Urinary bladder (tissue), 4 donors: ENCODE measurements at places on chromosomes 13 and 19. TPM values are rescaled to one million over a fixed set of nuclear protein-coding genes. Genes with fewer than 3 reads are reported as not detected.

DNA sequence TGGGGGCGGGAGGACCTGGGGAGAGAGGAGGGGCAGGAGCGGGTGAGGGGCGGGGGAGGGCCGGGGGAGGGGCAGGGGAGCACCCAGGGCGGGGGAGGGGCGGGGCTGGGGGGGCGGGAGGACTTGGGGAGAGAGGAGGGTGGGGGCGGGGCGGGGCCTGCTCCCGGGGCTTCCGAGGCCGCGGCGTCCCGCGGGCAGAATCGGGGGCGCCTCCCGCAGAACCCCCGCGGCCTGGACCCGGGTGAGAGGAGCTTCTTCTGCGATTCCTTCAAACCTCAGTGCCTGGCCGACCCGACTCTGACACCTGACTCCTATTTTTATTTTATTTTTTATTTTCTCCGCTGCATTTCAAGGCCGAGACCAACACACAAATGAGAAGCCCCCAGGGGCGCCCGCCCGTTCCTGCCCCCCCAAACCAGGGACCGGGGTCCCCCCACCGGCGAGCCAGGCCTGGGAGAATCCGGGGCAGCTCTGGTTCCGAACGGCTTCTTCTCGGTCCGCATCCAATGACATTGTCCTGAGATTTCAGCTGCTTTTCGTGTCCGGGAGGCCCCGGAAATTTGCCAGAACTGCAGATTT lies 470 bp upstream of the GRTP1 start:
- no peak for DNase-seq

- no peak for DNase-seq
Measured at GRCh38 chr13:22369840-22370239, 699.0 kb downstream of the FGF9 start.

- no peak for DNase-seq
Measured at GRCh38 chr19:1173159-1173844, 766 bp downstream of the SBNO2 start.

GRCh38 chr19:48636859-48637448 lies at the start of gene DBP:
DBP (minus strand) TSS chr19:48637379; CDS start chr19:48636994, 385 bp downstream.
- DNase-seq, result no peak

GRCh38 chr13:24250376-24251057 lies 58.9 kb upstream of the C1QTNF9 start:
- DNase-seq, result no peak

- DNase-seq, result no peak
Measured at GRCh38 chr13:76684336-76684735, 201.9 kb downstream of the KCTD12 start.

DNA sequence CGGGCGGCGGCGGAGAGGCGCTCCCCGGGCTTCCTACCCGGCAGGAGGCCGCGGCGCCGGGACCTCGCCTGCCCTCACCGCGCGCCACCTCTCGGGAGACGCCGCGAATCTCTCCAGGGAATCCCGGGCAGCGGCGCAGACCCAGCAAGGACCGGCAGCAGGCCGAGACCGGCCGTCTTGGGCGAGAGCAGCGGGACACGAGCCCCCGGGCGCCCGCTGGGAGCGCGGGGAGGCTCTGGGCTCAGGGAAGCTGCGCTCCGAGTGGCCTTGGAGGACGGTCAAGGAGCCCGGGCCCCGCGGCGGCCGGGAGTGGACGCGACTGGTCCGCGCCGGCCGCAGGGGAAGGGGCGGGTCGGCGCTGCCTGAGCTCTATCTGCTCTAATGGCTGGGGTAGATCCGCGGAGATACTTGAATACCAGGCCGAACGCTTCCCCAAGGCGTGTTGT lies 14.7 kb downstream of the CDX2 start:
- DNase-seq, result no peak

GRCh38 chr19:4722671-4723594 lies 709 bp downstream of the DPP9 start:
- no peak for DNase-seq

- DNase-seq, result no peak
Measured at GRCh38 chr19:49042177-49042576, 1.5 kb upstream of the CGB5 start.

- DNase-seq, result peak; percentile 2
Measured at GRCh38 chr19:21202865-21203494, 61.1 kb downstream of the ZNF431 start.

DNA sequence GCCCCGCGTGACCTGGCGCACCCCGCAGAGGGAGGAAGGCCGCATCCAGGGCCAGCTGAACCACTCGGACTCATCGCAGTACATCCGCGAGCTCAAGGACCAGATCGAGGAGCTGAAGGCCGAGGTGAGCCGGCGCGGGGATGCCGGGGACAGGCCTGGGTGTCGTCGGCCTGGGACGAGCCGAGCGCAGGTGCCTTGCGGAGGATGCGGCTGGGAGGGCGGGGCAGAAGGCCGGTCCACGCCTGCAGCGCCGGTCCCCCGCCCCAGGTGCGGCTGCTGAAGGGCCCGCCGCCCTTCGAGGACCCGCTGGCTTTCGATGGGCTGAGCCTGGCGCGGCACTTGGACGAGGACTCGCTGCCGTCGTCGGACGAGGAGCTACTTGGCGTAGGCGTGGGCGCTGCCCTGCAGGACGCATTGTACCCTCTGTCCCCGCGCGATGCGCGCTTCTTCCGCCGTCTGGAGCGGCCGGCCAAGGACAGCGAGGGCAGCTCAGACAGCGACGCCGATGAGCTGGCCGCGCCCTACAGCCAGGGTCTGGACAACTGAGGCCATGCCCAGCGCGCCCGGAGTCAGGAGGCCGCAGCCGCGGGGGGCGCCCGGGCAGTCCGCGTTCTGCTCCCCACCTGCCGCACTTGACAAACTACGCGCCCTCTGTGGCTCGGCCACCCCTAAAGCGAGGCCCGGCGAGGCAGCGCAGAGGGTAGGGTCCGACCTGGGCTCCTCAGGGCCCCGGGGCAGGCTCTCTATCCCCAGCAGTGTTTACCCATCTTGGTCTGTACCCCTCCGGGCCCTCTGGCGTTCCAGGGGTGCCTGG lies 10.8 kb downstream of the PRR36 start:
- DNase-seq, result no peak

NANOS3 gene
- total RNA-seq, result not detected

ZNF223 gene
- 11.7 TPM for total RNA-seq
